B cell (primary cell): ENCODE measurements at places on chromosomes 4 and X.
A peak's percentile ranks its signal among the peaks of the same experiment; 100 is the strongest.

- no peak for DNase-seq
Measured at GRCh38 chrX:148298737-148299136, 201.7 kb upstream of the AFF2 start.

DNA sequence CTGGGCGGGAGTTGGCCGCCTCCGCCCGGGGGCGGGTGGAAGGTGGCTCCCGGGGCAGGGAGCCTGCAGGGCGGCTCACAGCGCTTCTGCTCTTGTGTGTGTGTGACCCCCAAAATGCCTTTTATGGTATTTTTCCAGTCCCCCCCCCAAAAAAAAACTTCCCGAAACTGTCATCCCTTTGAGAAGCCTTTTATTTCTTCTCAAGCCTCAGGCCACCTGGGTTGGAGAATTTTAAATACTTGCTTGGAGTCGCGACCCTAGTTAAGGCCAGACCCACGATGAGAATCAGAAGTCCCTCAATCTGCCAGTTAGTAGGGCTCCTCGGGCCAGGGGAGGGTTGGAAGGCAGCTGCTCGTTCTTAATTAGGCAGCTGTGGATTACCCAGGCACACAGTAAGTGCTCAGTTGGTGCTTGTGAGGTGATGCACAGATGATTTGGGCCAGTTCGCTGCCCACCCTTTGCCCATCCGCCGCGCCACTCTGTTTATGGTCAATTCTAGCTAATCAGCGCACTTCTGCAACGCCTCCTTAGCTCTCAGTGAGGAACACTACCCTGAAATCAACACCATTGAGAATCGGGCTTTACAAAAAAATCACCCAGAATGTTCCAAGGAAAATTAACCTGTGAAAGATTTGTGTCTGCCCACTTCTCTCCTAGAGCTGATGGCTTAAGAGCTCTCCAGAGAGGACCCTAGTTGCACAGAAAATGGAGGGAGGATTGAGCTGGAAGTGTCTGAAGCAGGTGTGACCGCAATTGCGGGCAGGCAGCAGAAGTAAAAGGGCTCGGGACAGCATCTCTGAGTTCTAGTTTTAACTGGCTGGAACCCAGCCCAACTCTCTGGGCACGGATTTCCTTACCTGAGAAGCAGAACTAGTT is 648 bp upstream of the SCD5 start:
- peak; percentile 29 for DNase-seq

DNA sequence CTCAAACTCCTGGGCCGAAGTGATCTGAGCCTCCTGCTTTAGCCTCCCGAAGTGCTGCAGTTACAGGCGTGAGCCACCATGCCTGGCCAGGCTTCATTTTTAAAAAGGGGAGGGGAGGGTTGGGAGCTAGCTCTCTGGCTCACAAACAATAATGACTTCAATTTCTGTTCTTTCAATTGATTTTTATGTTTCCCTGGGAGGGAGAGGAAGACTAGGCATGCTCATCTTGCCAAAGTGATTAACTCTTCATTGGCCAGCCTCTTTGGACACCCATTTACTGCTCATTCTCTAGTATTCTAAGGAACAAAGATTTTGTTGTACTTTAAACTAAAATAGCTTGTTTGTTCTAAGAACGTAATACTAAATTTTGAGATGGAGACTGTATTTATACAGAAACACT is 43.4 kb upstream of the TRIM2 start:
- no peak for DNase-seq

DNA sequence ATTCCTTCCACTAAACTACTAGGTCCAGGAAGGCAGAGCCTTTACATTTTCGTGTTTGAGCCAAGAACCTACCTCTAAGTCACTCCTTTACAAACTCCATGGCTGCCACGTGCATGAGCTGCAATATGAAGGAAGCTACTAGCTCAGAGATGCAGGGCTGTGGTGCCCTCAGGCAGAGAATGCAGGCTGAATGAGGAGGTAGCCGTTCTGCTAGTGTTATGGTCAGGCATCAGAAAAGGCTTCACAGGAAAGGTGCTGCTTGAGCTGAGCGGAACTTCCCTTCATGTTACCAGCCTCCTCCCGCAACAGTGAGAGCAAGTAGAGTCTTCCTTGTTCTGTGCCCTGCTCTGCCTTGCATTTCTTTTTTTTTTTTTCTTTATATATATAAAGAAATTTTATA is 148.3 kb upstream of the PACRGL start:
- no peak for DNase-seq

DNA sequence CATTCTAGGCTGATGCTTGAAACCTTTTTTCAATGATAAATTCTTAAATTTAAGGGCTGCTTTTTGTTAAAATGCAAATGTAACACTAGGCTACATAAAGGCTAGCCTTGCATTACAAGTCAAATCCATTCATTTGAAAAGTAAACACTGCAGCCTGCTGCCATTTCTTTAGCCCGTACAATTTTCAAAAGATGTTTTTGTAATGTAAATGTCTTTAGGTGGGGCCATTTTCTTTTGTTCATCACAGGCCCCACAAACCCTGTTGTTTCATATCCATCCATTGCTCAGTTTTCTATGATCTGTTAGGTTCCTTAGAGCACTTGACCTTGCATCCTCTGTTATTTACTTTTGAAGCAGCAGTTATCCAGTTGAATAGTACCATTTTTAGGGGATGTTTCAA is 296.2 kb upstream of the AMOT start:
- no peak for DNase-seq

DNA sequence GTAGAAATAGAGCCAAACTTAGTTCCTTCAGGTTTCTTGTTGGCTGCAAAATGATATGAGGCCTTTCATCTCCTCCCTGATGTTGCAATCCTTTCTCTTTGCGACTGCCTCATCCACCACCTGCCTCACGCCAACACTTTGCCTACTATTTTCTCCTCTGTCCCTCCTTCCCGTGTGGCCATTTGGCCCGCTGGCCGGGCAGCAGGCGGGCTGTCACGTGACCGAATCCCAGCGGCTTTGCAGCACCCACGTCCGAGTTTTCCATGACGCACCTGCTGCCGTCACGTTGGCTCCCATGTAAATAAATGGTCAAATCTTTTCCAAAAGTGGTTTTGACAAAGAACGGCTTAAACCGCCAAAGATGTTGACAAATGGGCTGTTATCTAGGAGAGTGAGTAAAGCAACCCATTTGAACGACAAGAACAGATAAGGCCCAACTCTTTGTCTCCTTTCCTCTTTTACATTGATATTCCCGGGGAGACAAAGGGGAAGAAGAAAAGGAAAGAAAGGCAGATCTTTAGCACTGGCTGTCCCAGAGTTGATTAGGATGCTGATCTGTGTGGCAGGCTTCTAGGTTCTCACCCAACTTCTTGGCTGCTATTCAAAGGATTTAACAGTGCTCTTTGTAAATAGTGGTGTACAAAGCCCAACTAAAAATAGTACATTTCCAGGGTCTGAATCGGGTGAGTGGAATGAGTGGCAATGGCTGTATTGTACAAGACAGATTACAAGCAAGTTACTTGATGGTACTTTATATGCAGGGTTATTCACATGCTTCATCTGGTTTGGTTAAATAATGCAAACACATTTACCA is 174.2 kb upstream of the JADE1 start:
- no peak for DNase-seq

DNA sequence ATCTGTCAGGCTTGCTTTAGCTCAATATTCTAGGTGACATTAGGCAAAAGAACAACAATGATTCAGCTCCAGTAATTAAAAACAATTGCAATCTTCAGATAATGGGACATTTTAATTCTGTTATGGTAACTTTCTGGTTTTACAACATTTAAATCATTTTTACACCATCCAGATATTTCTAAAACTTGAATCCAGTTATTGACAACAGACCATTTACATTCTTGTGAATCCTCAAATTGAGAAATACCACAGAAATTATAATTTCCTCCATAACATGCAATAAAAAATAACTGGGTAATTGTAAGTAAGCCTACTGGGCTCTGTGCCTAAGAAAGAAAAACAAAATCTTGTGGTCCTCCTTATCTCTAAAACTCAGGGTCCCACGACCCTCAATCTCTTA is 195.0 kb upstream of the S100G start:
- no peak for DNase-seq

- no peak for DNase-seq
Measured at GRCh38 chr4:188299161-188299560, 159.9 kb downstream of the TRIML1 start.
